ENCODE measurements at places on chromosomes 5 and 9. TPM values are rescaled to one million over a fixed set of nuclear protein-coding genes. Genes with fewer than 3 reads are reported as not detected.

- DNase-seq = peak; percentile 72
Observed at GRCh38 chr9:95048225-95049087, 269.1 kb downstream of the FANCC start.

- DNase-seq = no peak
Observed at GRCh38 chr5:105274079-105274478, 1711.5 kb upstream of the NUDT12 start.

- no peak for DNase-seq
Observed at GRCh38 chr5:40505031-40505430, 174.7 kb upstream of the PTGER4 start.

DNA sequence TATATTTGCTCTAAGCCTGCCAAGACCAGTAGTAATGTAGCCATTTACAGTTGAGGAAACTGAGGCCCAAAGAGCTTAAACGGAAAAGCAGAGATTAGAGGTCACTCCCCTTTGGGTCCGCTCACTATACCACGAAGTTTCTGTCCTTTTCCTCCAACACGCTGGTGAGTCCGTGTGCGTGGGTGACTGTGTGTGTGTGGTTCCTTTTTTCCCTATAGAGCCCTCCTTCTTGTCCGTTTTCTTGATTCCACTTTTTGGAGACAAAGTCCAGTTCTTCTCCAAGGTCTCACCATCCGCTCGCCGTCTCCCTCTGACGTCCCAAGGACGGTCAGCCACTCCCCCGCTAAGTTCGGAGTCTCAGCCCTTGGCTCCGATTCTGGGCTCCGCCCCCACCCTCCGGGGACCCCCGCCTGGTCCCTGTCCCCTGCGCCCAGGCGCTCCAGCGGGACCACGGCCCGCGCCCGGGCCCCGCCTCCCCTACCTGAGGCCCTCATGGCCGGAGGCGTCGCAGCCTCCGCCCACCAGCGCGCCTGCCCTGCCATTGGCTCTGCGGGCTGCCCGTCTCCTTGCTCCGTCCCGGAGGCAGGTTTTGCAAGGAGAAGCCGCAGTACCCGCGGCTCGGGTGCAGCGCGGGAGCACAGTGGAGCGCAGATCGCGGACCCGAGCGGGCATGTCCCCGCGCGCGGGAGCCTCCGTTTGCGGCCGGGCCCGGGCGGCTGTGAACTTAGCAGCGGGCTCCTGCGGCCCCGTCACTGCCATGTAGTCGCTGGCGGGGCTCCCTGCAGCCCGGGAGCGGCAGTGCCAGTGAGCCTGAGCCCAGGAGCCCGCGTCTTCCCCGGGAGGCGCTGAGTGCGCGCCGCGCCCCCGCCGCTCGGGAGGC is at the start of gene MAST4:
MAST4 (plus strand) TSS at position 638 of the 880 bp plus-strand sequence. CDS start 263 bp downstream, outside the sequence.
- DNase-seq = peak; percentile 75

DNA sequence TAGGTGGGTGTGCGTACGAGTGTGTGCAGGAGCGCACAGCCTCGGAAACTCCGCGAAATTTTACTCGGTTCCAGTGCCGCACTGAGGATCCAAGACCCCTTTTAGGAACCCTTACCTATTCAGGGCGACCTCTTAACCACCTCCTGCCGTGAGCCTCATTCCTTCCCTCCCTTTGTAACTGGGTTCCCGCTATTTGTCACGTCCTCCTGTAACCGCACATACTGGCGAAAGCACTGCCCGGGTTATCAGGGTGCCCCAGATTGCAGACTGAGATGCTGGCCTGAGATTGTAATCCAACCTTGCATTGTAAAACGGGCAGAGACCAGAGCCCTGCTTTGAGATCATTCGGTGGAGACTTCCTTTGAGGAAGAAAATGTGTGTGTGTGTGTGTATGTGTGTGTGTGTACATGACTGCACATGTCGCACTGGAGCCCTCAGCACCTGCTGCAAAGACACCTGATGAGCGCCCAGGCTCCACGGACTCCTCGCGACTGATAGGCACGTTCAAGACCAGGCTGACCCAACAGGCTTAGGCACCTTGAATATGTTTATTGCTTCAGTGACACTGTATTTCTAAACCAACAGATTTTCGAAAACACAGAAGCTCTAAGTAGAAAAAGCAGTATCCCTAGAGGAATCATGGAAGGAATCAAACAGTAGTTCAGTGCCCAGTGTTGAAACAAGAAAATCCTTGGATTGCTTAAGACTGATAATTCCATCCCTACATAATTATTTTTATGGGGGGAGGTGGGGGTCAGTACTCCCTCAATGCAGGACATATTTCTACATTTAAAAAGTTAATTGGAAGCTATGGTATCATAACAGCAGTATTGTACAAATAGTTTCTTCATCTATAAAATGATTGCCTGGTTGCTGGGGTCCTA is 86.5 kb upstream of the TNFAIP8 start:
- DNase-seq = peak; percentile 71

- no peak for DNase-seq
Observed at GRCh38 chr9:36690412-36691168, 117.9 kb downstream of the MELK start.

GRCh38 chr5:50667023-50667652 is 701 bp downstream of the PARP8 start:
- DNase-seq = peak; percentile 51

- no peak for DNase-seq
Observed at GRCh38 chr9:97853844-97854695, 1.0 kb downstream of the FOXE1 start.

- DNase-seq = no peak
Observed at GRCh38 chr9:137745541-137745991, 126.8 kb downstream of the EHMT1 start.

GRCh38 chr5:140795259-140795641 is 598 bp downstream of the PCDHA2 start:
- peak; percentile 11 for DNase-seq

DNA sequence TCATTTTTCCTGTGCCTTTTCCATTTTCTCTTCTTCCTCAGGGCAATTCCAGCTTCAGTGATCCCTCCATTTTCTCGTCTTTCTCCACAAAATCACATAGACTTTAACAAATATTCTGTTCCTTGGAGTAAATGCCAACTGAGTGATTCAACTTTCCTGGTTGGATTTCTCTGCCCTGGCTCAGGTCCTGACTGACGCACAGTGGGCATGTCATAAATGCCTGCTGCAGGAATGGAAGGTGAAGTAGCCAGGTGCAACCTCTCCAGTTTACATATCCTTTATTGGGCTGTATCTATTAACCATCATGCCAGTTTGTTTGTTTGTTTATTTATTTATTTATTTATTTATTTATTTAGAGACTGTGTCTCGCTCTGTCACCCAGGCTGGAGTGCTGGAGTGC is 95.1 kb downstream of the MEF2C start:
- no peak for DNase-seq

DNA sequence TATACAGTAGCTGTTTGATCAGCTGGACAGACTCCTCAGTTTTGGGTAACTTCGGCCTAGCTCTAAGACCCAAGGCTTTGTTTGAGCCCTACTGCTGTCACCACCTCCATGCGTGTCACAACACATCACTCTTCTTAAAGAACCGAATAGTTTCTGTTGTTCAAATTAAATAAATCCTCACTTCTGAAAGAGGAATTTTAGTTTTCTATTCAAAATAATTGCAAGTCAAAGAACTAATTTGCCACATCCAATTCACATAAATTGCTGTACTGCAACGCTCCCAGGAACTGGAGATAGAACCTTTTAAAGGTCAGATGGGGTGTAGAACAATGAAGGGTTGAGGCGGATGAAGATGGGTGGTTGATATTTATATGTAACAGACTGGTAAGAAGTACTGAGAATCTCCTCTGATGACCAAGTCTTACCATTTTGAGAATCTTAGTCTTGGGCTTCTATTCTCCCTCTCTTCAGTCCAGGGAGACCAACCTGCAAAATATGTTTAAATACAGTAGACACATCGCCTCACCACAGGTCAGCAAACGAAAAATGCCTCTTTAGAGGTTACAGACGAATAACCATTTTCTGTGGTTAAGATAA is 1.6 kb downstream of the NREP start:
- DNase-seq = no peak

DNA sequence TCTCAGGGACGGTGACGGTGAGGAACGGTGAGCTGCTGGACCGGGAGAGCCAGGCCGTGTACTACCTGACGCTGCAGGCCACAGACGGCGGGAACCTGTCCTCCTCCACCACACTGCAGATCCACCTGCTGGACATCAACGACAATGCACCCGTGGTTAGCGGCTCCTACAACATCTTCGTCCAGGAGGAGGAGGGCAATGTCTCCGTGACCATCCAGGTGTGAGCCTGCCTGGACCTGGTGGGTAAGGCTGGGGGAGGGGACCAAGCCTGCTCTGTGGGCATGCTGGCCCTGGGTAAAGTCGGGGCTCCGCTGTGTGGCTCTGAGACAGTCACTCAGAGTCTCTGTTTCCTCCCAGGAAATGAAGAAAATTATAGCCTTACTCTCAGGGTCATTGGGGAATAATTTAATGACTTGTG is 29.3 kb downstream of the CDHR2 start:
- peak; percentile 88 for DNase-seq

DNA sequence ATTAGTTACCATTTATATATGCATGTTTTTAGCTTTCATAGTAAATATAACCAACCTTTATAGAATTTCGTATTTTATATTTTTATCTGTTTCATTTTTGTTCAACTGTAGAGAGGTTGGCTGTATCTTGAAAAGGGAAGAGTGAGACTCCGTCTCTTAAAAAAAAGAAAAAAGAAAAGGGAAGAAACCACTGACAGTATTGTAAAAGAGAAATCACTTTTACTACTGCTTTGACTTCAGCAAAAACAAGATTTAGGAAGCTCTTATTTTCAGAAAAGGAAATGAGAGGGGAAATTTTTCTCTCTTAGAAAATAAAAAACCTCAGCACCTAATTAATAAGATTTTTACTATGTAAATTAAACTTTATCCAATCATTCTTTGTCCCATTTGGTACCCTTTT is 14.4 kb downstream of the POLK start:
- DNase-seq = no peak

MGAT4B gene
- total RNA-seq = 576 TPM

TERT gene
- total RNA-seq = 0.23 TPM

ARID3C gene
- not detected for total RNA-seq

RANBP3L gene
- not detected for total RNA-seq

CAVIN4 gene
- 0.08 TPM for total RNA-seq

CSF2 gene
- total RNA-seq = 3.4 TPM

FGFR4 gene
- total RNA-seq = 145 TPM

SPATA31A3 gene
- not detected for total RNA-seq
